Endothelial cell (in vitro differentiated cells): ENCODE measurements at places on chromosomes 16 and 17.

- peak; percentile 77 for DNase-seq
- no peak overlapping the region for H3K27ac ChIP-seq
- H3K27me3 ChIP-seq: peaks cover 19% of the 10 kb centered on the region
- H3K4me3 ChIP-seq: no peak overlapping the region
- H3K4me1 ChIP-seq: no peaks in the 10 kb centered on the region
Measured at GRCh38 chr16:700684-701584, 4.7 kb downstream of the FBXL16 start.

DNA sequence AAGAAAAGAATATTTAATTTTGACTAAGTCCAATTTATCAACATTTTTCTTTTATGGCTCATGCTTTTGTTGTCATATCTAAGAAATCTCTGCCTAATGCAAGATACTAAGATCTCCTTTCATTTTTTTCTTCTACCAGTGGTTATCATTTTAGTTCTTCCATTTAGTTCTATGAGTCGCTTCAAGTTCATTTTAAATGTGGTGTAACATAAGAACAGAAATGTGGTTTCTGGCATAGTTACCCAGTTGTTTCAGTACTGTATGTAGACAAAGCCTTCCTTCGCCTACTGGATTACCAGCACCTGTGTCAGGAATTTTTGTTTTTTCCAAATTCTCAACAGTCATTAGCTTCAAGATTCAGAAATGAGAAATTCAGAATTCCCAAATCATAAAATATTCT is 175.7 kb downstream of the PARN start:
- no peak for DNase-seq
- H3K4me3 ChIP-seq: no peak overlapping the region
- no peaks in the 10 kb centered on the region for H3K36me3 ChIP-seq
- H3K4me1 ChIP-seq: peaks cover 4% of the 10 kb centered on the region
- H3K27me3 ChIP-seq: no peaks in the 10 kb centered on the region
- no peak overlapping the region for H3K27ac ChIP-seq

- H3K27me3 ChIP-seq: no peaks in the 10 kb centered on the region
- H3K4me3 ChIP-seq: no peak overlapping the region
- DNase-seq: no peak
- peaks cover 3% of the 10 kb centered on the region for H3K4me1 ChIP-seq
- H3K27ac ChIP-seq: no peak overlapping the region
- H3K36me3 ChIP-seq: no peaks in the 10 kb centered on the region
Measured at GRCh38 chr17:80592243-80592642, 47.6 kb downstream of the RPTOR start.

- H3K4me3 ChIP-seq: peak within 1 kb of the TSS; percentile 100
- peaks cover 26% of the 10 kb centered on the region for H3K36me3 ChIP-seq
- no peak for DNase-seq
- H3K27ac ChIP-seq: peak within 1 kb of the TSS; percentile 99
Measured at GRCh38 chr17:5485270-5486205, at the start of gene DERL2. Gene DERL2, minus strand, starts transcription at chr17:5486178. Its CDS starts 17 bp downstream, at chr17:5486161.

DNA sequence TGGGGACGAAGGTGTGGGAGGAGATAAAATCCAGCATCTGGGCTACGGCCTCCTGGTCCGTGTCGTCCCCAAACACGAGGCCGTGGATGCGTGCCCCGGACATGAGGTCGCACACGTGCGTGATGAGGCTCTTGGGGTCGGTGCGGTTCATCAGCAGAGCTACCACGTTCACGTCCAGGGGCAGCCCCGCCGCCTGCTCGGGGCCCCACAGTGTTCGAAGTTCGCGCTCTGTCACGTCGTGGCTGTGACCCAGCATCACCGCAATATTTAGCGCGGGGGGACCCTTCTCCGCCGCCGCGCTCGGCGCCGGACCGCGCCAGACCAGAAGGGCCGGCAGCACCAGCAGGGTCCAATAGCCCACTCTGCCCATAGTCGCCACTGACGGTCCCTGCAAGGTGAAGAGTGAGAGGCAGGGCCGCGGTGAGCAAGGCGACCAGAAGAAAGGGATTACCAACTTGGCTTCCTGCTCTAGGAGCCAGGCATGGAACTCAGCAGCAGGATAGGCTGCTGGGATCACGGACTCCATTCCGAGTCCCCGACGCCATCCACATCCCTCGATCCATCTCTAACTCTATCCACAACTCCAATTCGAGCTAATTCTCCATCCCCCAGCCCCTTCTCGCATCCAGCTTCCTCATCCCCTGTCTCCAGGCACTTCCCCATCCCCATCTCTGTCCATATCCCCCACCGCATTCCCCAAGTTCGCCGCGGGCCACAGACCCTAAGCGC is 2.0 kb downstream of the GRIN2A start:
- peaks cover 14% of the 10 kb centered on the region for H3K27me3 ChIP-seq
- H3K36me3 ChIP-seq: no peaks in the 10 kb centered on the region
- no peak overlapping the region for H3K4me3 ChIP-seq

- peaks cover 50% of the 10 kb centered on the region for H3K36me3 ChIP-seq
- no peak for DNase-seq
- no peaks in the 10 kb centered on the region for H3K4me1 ChIP-seq
- no peak overlapping the region for H3K4me3 ChIP-seq
- H3K27ac ChIP-seq: no peak overlapping the region
Measured at GRCh38 chr17:42340691-42341127, 47.5 kb downstream of the STAT3 start.

GRCh38 chr16:89923640-89924296 is 626 bp downstream of the TUBB3 start:
- no peak for DNase-seq
- no peak overlapping the region for H3K27ac ChIP-seq
- peak overlapping the region; percentile 62 for H3K4me3 ChIP-seq

- peaks cover 13% of the 10 kb centered on the region for H3K36me3 ChIP-seq
- DNase-seq: peak; percentile 45
- H3K4me1 ChIP-seq: no peaks in the 10 kb centered on the region
- no peak overlapping the region for H3K27ac ChIP-seq
Measured at GRCh38 chr17:77528516-77529327, 388.0 kb downstream of the SEC14L1 start.

DNA sequence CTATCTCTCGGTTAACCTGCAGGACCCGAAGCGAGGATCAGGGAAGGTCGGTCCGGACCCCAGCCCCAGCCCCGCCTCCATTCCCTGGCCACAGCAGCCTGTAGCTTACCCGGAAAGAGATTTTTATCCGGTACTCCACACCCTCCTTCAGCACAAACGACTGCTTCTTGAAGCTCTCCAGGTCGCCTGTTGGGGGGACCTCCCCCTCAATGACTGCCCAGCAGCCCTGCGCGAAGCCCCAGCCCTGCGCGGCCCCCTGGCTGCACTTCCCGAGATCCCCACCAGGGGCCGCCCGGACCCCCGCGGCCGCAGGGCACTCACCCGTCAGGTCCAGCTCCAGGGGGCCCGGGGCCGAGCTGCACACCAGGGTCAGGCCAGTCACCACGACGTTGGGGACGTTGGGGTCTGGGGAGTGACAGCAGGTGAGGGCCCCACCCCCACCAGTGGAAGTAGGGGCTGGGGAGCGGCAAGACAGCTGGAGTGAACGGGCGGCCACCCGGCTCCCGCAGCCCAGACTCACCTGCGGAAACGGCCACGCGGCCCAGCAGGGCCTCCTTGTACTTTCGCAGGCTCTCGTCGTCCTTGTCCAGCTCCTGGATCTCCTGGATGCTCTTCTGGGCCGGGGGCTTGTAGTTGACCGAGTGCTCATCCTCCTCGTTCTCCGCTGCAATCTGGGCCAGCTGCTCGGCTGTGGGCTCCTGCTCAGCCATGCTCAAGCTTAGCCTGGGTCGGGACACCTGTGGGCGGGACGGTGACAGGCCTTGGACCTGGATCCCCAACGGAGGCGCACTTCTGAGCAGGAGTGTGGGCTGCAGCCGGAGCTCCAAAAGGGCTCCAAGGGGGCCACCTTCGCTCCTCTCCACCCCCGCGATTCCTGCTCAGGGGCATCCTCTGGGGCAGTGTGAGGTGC is 1.7 kb downstream of the ARHGDIA start:
- peaks cover 25% of the 10 kb centered on the region for H3K27me3 ChIP-seq
- peaks cover 3% of the 10 kb centered on the region for H3K4me1 ChIP-seq
- DNase-seq: peak; percentile 71
- peak overlapping the region; percentile 36 for H3K27ac ChIP-seq
